Occipital lobe (tissue), 3 donors: ENCODE measurements at places on chromosomes 5 and 9. TPM values are rescaled to one million over a fixed set of nuclear protein-coding genes. Genes with fewer than 3 reads are reported as not detected.

Gene IL17B
- not detected for total RNA-seq

Gene PRR7
- total RNA-seq, result 11.7 TPM

Gene SLC36A2
- not detected for total RNA-seq

Gene DDX4
- not detected for total RNA-seq

Gene QRFP
- total RNA-seq, result not detected

Gene FCN1
- 1.1 TPM for total RNA-seq

Gene GPR150
- total RNA-seq, result not detected

Gene TMEM174
- not detected for total RNA-seq

Gene FOCAD
- 233 TPM for total RNA-seq

Gene LCN9
- total RNA-seq, result not detected

Gene AQP3
- not detected for total RNA-seq

Gene SKP2
- total RNA-seq, result 19.8 TPM

Gene PTTG1
- 10.8 TPM for total RNA-seq

Gene PAEP
- not detected for total RNA-seq

Gene P4HA2
- 15.3 TPM for total RNA-seq

Gene GCNT4
- total RNA-seq, result 1.7 TPM

Gene CETN3
- 32.0 TPM for total RNA-seq

Gene HRCT1
- total RNA-seq, result not detected

Gene GRM6
- 0.16 TPM for total RNA-seq

Gene PDZD2
- 22.0 TPM for total RNA-seq

Gene SPATA31D4
- total RNA-seq, result not detected

Gene ZBTB5
- total RNA-seq, result 22.5 TPM

Gene RNF208
- total RNA-seq, result 1.4 TPM

Gene ADAM19
- 13.4 TPM for total RNA-seq

Gene FGF18
- total RNA-seq, result 0.62 TPM

Gene ZNF454
- 9.8 TPM for total RNA-seq

Gene ST6GALNAC6
- 31.8 TPM for total RNA-seq

Gene URM1
- total RNA-seq, result 21.8 TPM

Gene PROB1
- 0.16 TPM for total RNA-seq

Gene RAI14
- 29.3 TPM for total RNA-seq

Gene SHISAL2B
- not detected for total RNA-seq

Gene TPPP
- 16.2 TPM for total RNA-seq

Gene ANXA2R
- 0.31 TPM for total RNA-seq
